NCI-H1092 treated with DMSO at 0.1 percent for 48 hours (cell line): ENCODE measurements at places on chromosomes 1 and 21.

GRCh38 chr1:63740432-63740831, 33.4 kb upstream of the ROR1 start:
- DNase-seq = no peak

GRCh38 chr1:62437273-62437940, 558 bp downstream of the USP1 start:
- peak; percentile 21 for DNase-seq

DNA sequence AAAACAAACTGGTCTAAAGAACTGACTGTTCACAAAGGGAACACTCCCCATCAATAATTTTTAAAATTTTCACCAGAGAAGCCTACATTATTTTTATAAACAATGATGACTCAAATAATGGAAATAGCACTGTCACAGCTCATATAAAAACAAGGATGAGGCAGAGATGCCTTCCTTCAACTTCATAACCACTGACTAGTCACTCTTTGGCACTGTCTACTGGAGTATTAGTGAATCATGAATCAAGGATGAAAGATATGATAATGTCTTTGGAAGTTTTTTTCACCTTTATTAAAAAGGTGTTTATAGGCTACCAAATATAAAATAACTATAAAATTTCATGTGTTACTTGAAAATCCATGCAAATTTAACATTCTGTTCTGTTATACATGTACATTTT, 316.9 kb downstream of the VAV3 start:
- no peak for DNase-seq

- no peak for DNase-seq
Measured at GRCh38 chr1:90147093-90147492, 152.2 kb downstream of the ZNF326 start.

DNA sequence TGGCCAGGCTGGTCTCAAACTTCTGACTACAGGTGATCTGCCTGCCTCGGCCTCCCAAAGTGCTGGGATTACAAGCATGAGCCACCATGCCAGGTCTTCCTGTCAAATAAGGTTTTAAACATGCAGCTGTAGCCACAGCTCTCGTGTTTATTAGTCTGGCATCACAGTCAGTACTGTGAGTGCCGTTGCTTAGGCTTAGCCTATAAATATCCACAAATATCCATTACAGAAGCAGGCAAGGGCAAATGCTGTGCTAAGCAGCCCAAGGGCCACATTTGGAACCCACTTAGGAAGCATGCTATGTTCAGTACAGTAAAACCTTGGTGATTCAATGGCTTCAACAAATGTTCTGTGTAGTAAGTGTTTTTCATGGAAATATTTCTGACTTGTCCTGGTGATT, 75.9 kb downstream of the KIF1B start:
- no peak for DNase-seq

- no peak for DNase-seq
Measured at GRCh38 chr1:157700732-157701131, at the start of gene FCRL3. TSS of gene FCRL3 (minus strand) at chr1:157700769. CDS start at chr1:157700489, 280 bp downstream.

DNA sequence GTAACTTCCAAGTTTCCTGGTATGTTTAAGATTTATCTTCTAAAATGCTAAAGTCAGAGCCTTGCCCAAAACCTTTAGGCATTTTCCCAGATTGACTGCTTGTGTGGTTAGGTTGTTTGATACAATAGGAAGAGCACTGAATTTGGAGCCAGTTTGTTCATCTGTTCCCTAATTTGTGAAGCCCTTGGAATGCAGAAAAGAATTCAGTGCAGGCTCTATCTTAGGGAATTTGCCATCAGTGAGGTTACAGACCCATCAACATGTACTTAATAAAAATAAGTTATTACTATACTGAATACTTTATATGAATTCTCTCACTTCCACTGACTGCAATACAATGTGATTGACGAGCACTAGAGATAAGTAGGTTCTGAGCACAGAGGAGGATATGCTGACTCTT, 120.2 kb downstream of the PIK3R3 start:
- DNase-seq = no peak

GRCh38 chr1:184910691-184911091, 63.6 kb downstream of the NIBAN1 start:
- DNase-seq = no peak

- no peak for DNase-seq
Measured at GRCh38 chr1:199862047-199862446, 165.5 kb upstream of the NR5A2 start.

DNA sequence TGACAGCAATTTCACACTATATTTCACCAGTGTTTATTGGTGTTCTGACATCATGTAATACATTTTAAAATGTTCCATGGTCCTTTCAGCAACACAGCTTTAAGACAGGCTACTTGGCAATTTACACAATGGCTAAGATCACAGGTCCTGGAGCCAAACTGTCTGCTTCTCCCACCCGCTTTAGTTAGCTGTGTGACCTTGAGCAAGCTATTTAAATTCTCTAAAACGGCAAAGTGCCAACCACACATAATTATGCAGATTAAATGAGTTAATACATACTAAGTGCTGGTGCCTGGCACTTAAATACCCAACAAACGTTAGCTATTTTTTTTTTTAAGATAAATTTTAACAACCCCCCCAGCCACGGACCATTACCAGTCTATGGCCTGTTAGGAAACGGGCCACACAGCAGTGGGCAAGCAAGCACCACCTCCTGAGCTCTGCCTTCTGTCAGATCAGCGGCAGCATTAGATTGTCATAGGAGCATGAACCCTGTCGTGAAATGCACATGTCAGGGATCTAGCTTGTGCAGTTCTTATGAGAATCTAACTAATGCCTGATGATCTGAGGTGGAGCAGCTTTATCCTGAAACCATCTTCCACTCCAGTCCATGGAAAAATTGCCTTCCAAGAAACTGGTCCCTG, 26.9 kb downstream of the SOD1 start:
- DNase-seq = no peak

- no peak for DNase-seq
Measured at GRCh38 chr1:116163533-116163932, 52.3 kb downstream of the MAB21L3 start.

GRCh38 chr1:77322061-77322900, 40.5 kb downstream of the AK5 start:
- DNase-seq = no peak

DNA sequence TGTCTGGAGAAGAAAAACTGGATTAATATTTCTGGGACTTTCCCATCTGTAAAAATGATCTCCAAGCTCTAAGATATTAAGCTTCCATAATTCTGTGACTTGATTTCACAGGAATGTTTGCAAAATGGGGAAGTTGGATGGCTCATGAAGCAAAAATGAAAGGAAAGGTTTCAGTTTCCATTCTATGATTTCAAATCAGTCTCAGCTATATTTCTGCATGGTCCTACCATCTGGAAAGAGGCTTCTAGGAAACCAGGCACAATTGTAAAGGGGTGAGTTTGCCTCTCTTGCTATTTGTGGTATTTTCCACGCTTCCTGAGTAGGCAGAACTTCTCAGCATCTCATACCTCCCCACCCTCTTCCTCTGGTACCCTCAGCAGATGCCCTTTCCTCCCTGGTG, 22.4 kb upstream of the ACTN2 start:
- no peak for DNase-seq

DNA sequence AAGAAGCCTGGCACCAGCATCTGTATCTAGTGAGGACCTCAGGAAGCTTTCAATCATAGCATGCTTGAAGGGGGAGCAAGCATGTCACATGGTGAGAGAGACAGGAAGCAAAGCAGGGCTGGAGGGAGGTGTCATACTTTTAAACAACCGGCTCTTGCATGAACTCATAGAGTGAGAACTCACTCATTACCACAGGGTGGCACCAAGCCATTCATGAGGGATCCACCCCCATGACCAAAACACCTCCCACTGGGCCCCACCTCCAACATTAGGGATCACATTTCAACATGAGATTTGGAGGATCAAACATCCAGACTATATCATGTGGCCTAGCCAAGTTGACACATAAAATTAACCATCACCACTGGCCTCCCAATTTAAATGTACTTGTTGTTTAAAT, 125.1 kb upstream of the KCND3 start:
- DNase-seq = no peak

DNA sequence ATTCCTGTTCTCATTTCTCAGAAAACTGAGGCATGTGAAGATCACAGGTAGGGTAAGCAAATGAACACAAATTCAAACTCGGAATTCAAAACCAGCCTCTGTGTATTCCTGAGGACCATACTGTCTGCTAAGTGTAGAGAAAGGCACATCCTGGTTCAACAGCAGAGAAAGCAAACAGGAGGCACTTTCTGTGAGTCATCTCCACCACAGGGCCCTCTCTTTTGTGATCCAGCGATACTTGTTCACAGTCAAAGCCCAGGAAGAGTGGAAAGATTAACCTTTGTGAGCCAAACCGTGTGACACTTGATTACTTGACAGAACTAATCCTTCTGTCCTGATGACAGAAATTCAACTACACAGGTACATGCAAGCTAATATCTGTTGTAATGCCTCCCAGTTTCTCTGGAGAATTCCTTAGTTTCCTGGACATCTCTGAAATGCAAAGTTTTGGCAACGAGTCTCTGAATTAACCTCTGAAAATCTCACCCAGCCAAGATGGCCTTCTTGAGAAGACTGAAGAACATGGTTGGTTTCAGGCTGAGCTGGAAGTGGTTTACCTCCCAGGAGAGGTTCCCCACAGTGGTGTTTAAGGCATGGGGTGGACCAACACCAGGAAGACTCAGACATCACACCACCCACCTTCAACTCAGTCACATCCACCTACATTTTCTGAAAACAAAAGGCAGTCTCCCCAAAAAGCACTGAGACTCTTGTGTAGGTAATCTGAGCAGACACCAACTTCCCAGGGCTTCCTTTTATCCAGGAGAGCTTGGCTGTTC, 98.2 kb upstream of the ERG start:
- no peak for DNase-seq

DNA sequence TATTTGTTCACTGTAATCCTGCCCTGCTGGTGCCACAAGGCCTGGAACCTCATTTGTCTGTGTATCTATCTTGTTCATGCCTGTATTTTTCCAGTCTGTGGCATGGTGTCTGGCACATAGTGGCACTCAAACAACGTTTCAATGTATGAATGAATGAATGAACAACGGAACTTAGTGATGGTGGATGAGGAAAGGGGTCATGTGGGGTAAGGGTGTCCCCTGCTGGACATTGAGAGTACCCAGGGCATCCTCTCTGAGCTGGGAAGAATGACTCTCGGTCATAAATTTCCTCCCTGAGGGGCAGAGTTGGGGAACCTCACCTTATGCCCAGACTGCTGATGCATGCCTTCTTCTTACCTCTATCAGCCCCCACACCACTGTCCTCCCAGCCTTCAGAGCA, 18.9 kb upstream of the ZNF683 start:
- DNase-seq = no peak

DNA sequence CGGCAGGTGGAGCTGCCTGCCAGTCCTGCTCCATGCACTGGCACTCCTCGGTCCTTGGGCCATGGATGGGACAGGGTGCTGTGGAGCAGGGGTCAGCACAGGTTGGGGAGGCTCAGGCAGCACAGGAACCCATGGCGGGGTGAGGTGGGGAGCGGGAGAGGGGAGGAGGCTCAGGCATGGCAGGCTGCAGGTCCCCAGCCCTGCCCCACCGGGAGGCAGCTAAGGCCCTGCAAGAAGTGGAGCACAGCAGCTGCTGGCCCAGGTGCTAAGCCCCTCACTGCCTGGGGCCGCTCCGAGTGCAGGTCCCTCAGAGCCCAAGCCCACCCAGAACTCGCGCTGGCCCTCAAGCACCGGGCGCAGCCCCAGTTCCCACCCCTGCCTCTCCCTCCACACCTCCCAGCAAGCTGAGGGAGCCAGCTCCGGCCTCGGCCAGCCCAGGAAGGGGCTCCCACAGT, 691 bp upstream of the GBP5 start:
- no peak for DNase-seq

GRCh38 chr1:11802973-11803885, 2.5 kb downstream of the MTHFR start:
- DNase-seq = no peak

- DNase-seq = no peak
Measured at GRCh38 chr21:42668298-42668992, 15.0 kb downstream of the PDE9A start.

GRCh38 chr1:176884911-176885310, 279.6 kb downstream of the ASTN1 start:
- no peak for DNase-seq

GRCh38 chr1:20035114-20035513, 34.9 kb upstream of the PLA2G5 start:
- no peak for DNase-seq

DNA sequence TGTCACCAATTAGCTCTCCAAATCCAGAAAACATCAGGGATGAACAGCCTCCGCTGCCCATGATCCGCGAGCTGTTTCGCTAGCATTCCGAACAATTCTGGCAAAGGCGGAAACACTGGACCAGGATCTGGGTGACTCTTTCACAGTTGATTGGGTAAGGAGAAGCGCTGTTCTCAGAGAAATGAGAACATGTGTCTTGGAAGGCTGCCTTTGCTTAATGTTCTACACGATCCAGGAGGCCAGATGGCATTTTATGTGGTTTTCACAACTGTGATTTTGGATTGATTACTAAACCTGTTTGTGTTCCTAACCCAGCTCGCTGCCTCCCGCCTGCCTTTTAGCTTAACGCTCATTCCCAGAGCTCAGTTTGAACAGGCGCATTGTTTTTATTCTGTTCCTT, 144.0 kb downstream of the KIF26B start:
- DNase-seq = peak; percentile 92

- DNase-seq = peak; percentile 55
Measured at GRCh38 chr1:184622136-184622823, 132.4 kb downstream of the EDEM3 start.

GRCh38 chr1:156086256-156086662, 4.0 kb upstream of the MEX3A start:
- no peak for DNase-seq

- no peak for DNase-seq
Measured at GRCh38 chr1:195328102-195328501, 1280.1 kb downstream of the KCNT2 start.
